Karpas-422 (cell line): ENCODE measurements at places on chromosomes 5 and 9.

- DNase-seq = no peak
Observed at GRCh38 chr5:177163500-177163899, 29.9 kb downstream of the NSD1 start.

GRCh38 chr9:95008151-95008771 is 281.8 kb downstream of the AOPEP start:
- no peak for DNase-seq

- no peak for DNase-seq
Observed at GRCh38 chr5:102801371-102801770, 46.3 kb downstream of the PAM start.

DNA sequence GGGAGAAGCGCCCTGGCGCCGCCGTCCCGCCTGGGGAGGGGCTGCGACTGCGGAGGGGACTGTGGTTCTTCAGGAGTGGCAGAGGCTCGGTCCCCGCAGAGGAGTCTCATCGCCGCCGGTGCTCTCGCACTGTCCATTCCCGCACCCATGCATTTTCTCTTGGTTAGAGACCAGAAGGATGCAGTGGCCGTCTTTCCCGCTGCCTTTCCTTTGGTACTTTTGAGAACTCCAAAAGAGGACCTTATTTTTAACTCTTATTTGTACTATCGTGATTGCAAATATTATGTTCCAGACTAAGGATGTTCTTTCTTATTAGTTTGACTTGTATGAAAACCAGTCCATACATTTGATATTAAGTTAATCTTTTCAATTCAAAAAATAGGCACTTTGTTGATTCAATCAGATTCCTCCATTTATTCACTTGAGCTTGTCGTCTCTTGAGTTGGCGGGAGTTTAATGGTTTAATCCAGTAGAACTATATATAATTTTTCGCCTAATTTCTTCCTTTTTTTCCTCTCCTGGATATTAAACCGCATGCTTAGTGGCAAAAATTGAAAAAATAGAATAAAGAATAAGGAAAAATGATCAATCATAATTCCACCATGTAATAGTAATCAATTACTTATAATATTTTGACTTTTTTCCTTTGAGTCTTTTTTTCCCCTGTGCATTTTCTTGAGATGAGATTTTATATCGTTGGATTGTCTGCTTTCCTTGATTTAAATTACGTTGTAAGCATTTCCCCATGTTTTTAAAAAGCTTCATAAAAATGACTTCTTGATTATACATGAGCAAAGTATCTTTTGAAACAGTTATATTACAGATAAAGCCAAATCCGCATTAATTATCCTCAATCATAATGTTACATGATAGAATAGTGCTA is 861 bp downstream of the ZFYVE16 start:
- peak; percentile 77 for DNase-seq

GRCh38 chr9:96875461-96876142 is 21.3 kb upstream of the ZNF782 start:
- peak; percentile 79 for DNase-seq
